ENCODE measurements at places on chromosomes 7 and 10.

DNA sequence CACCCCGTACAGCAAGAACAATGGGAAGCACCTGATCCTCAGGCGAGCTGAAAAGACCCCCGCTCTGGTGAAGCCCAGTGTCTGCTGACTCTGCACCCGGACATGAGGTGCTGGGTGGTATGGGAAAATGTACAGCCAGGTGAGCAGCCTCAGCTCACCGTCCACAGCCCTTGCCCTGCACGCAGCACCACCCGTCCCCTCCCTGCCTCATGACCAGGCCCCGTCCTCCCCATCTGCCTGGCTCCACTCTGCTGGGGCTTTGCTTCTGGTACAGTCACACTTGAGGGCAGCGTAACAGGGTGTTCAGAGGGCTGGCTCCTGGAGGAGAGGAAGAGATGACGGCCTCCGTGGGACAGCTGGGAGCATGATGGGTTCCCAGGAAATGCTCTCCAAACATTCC, 49.1 kb downstream of the NCAPG2 start:
- no peak for DNase-seq

- no peak for DNase-seq
These were observed 64.6 kb upstream of the COL13A1 start for GRCh38 chr10:69736886-69737641.

GRCh38 chr10:86964847-86965190, 3.5 kb upstream of the ADIRF start:
- DNase-seq = no peak

DNA sequence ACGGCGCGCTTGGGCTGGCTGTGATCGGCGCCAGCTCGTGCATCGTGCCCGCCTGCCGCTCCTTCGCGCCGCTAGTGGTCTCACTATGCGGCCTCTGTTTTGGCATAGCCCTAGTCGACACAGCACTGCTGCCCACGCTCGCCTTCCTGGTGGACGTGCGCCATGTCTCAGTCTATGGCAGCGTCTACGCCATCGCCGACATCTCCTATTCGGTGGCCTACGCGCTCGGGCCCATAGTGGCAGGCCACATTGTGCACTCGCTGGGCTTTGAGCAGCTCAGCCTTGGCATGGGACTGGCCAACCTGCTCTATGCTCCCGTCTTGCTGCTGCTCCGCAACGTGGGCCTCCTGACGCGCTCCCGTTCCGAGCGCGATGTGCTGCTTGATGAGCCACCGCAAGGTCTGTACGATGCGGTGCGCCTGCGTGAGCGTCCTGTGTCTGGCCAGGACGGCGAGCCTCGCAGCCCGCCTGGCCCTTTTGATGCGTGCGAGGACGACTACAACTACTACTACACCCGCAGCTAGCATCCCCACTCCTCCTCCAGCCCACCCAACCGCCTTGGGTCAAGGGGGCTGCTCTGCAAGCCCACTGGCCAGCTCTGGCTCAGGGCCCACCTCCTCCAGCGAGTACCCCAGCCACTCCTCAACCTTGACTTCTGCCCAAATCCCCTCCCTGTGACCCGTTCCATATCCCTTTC, 1.9 kb downstream of the SLC18A3 start:
- DNase-seq = no peak

- DNase-seq = no peak
These were observed 29.4 kb downstream of the GRID1 start for GRCh38 chr10:86337121-86337601.

DNA sequence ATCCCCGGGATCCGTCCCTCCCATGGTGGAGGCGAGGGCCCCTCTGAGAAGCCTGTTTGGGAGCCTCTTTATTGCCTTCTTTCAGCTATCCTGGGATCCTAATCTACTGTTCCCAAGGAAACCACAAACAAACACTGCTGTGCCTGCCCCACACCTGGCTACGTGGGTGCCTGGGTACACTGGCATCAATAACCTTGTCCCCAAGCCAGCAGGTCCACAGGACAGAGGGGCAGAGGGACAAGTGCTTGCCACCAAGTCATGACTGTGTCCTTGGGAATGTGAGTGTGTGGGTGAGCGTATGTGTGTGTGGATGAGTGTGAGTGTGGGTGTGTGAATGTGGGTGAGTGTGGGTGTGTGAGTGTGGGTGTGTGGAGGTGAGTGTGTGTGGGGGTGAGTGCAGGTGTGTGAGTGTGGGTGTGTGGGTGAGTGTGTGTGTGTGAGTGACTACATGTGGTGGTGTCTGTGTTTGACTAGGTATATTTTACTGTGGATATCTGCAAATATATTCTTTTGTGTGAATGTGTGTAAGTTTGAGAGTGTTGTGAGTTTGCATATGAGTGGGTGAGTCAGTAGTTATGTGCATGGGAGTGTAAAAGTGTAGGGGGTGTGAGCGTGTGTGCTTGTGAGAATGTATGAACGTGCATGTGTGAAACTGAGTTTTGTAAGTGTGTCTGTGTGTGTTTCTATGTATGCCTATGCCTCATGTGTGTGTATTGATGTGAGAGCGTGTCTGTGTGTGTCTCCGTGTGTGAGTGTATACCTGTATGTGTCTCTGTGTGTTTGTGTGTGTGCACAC, 96.1 kb downstream of the TNS3 start:
- DNase-seq = no peak

DNA sequence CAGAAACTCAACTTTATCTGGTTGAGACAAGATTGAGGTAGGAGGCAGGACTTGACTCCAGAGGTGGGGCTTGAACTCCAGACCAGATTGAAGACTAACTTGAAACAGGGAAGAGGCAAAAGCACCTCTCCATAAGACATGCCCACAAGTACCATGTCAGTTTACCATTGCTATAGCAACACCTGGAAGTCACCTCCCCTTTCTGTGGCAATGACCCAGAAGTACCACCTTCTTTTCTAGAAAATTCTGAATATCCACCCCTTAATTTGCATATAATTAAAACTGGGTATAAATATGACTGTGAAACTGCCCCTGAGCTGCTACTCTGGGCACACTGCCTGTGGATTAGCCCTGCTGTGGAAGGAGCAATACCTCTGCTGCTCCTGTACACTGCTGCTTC, 4.9 kb upstream of the TOMM7 start:
- DNase-seq = no peak

DNA sequence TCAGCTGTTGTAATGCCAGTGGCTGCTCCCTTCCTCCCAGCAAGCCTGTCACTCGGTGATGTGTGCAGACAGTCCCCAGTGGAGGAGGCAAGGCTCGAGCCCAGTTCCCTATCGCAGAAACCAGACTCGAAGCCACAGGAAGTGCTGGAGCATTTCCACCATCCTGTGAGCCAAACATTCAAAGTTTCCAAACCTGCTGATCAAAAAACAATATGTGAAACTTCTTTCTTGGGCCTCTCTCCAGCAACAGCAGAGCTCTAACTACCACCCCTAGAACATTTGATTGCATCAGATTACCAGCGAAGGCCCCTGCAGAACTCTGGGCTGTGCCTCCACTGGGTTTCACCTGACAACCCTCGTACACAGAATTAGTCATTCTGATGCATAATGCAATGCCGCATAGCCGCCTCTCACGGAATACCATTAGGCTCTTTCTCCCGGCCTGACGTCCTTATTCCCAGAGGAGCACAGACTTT, 94.0 kb downstream of the ELMO1 start:
- no peak for DNase-seq

DNA sequence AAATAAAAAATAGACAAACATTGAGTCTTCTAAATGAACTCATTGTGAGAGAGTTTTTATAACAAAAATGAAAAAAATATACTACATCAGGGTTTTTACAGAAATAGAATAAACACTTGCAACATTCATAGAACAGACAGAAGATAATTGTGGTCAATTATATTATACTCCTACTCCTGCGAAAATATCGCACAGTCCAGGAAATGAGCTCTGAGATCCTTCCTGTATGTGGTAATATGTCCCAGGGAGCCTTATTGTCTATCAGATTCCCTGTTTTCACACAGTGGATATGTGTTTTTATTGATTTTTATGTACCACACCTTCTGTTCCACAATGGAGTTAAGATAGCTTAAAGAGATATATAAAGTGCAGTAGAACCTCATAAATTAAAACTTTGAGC, 27.5 kb upstream of the RELN start:
- DNase-seq = no peak

DNA sequence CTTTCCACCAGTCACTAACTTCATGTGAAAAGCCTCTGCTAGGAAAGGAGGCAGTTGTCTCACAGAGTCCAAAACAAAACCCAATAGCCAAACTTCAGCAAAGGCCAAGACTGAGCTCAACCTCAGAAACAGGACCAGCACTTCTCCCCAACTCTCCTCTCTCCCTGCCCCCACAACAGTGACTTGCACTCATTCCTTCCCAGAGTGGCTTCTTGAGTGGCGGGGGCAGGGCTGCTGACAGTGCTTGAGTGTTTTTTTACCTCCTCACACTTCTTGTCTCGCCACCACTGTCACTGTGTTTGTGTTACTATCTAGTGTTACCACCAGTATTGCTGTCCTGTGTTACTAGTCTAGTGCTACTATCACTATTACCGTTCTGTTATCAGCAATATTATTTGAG, 206.8 kb downstream of the KLF6 start:
- no peak for DNase-seq

- no peak for DNase-seq
These were observed 35.0 kb upstream of the ACSL5 start for GRCh38 chr10:112338957-112339356.

GRCh38 chr10:74949843-74950765, 123.7 kb downstream of the KAT6B start:
- DNase-seq = no peak

GRCh38 chr10:86863484-86863842, 94.0 kb downstream of the MMRN2 start:
- DNase-seq = no peak

DNA sequence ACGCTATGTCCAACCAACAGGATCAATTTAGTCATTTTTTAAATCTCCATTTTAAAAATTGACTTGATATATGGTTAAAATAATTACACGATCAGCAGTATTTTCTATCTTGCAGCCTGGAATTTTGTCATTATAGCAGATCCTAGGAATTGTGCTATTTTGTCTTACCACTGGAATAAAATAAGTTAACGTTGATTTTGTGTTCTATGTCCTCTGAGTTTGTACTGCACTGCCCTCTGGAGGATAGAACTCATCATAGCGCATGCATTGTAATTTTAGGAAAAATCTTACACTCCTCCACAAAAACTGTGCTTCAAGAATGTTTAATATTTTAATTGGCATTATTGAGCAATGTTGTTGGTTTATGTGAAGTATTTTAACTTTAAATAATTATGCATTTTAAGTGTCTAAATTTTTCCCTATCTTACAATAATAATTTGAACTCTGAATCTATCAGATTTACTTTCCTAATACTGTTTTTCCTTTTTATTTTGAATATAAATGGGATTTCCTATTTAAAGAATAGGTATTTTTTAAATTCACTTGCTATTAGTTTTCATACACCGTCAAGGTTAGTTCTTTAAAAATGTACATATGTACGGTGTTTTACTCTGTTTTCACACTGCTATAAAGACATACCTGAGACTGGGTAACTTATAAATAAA, 220.1 kb downstream of the PPP1R3A start:
- DNase-seq = no peak

GRCh38 chr7:37832194-37832593, 16.2 kb upstream of the NME8 start:
- no peak for DNase-seq

DNA sequence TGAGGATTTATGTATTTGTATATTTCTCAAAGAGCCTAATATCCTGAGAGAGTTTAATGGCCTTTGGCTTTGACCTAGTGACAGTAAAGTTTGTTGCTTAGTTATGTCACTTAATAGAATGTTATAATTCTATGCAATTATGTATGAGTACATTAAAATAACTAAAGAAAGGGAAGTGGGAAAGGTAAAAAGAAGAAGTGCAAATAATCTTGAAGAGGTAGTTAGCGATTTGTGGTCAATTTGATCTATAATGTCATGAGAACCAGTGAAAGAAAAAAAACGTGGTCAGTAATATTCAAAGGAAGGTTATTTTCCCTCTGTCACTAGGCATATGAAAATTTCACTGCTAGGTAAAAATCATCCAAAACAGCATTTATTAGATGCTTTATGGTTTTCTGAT, 143.4 kb upstream of the LSM8 start:
- no peak for DNase-seq

Data from stimulated activated CD8-positive, alpha-beta memory T cell treated with anti-CD3 and anti-CD28 coated beads, Interleukin-4, amount 100 ng/mL, for 1 hour (primary cell).